ENCODE measurements at places on chromosomes 7 and 10. TPM values are rescaled to one million over a fixed set of nuclear protein-coding genes. Genes with fewer than 3 reads are reported as not detected.

TRIM8 gene
- polyA plus RNA-seq, result 125 TPM

DNA sequence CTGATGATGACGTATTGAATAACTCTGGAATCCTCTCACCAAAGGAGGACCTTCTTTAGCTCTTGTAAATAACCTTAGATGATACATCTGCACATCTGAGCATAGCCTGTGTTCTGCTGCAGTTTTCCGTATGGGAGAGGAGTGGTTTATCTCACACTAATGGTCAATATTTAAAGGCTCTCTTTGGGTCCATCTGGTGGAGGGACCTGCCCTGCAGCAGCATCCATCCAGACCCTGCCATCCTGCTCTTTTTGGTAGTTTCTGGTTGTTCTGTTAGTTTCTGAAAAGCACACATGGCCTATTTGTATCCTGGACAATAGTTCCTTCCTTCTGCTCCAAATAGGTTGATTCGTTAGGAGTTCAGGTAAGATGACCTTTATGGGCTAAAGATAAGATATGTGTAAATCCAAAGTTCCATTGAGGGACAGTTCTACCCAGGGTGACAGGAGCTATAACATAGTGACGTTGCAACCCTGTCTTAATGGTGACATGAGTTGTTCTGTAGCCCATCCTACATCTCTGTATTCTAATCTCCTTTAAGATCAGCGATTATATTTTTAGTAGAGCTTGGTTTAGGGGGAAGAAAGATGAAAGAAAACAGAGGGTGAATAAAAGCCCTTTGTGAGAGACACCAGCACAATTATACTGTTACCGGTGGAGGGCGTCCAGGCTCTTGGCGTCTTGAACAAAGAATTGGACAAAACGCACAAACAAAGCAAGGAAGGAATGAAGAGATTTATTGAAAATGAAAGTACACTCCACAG, 60.0 kb upstream of the KLF14 start:
- DNase-seq, result no peak

CCDC3 gene
- polyA plus RNA-seq, result 14.8 TPM

GRCh38 chr7:80771523-80771922, 133.1 kb downstream of the CD36 start:
- no peak for DNase-seq

GRCh38 chr10:102493771-102494170, 8.7 kb downstream of the ACTR1A start:
- DNase-seq, result no peak

OR2A7 gene
- polyA plus RNA-seq, result 5.4 TPM

CYP2E1 gene
- 1.5 TPM for polyA plus RNA-seq

Data from left renal pelvis (tissue), 4 donors.